ENCODE measurements at places on chromosomes 16 and 17. TPM values are rescaled to one million over a fixed set of nuclear protein-coding genes. Genes with fewer than 3 reads are reported as not detected.

DNA sequence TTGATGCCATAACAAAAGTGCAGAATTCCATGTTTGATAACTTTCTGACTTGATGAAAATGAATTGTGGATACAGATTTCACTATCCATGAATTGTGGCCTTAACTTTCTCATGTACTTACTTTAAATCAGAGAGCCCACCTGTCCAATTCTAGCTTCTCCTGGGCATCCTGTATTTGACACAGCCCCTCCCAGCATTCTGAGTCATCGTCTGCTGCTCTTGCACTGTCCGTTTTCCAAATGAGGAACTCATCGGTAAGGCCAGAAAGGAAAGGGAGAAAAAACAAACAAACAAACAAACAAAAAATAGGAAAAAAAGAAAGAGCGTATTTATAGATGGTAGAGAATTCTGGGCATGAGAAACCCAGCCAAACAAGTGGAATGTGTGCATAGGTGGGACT is 361.6 kb downstream of the WWOX start:
- peak overlapping the region; percentile 56 for H3K27ac ChIP-seq
- no peak for DNase-seq
- H3K4me3 ChIP-seq = peak overlapping the region; percentile 10
- H3K36me3 ChIP-seq = peaks cover 4% of the 10 kb centered on the region
- peaks cover 19% of the 10 kb centered on the region for H3K27me3 ChIP-seq

DNA sequence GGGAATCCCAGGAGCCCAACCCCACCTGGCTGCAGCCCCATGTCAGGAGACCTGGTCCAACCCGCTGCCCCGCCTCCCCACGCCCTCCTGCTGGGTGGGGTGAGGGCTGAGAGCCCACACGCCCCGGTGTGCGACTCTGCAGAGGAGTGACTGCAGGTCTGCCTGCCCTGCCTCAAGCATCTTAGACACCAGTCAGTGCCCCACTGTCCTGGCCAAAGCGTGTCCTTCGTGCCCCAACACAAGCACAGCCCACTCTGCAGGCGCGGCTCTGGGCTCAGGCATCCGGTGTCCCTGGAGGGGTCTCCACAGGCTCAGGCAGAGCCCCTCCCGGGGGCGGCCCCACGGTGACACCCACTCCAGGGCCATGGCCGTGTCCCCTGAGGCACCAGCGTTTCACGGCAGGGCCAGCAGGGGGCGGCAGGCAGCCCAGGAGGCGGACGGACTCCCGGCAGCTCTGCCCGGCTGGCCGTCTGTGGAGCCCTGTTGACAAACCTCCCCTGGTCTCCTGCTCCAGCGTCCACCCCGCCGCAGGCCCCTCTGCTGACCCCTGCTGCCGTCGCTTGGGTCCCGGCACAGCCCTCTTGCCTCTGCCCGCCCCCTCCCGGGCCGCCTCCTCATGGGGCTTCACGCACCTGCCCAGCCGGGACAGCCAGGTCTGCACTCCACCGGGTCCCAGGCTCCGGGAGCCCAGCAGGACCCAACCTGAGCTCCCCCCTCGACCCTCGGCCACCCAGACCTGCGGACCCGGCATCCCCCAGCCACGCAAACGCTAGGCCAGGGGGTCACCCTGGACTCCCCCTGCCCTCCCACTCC is 8.6 kb upstream of the UBE2I start:
- H3K4me3 ChIP-seq = no peak overlapping the region
- H3K4me1 ChIP-seq = peaks cover 10% of the 10 kb centered on the region
- DNase-seq = no peak
- H3K27ac ChIP-seq = no peak overlapping the region
- no peaks in the 10 kb centered on the region for H3K36me3 ChIP-seq

- peak; percentile 34 for DNase-seq
- H3K27me3 ChIP-seq = no peaks in the 10 kb centered on the region
- no peak overlapping the region for H3K27ac ChIP-seq
- peaks cover 8% of the 10 kb centered on the region for H3K4me1 ChIP-seq
- no peak overlapping the region for H3K4me3 ChIP-seq
Observed at GRCh38 chr16:57544124-57544653, 1.7 kb downstream of the ADGRG5 start.

The CCL14 gene
- total RNA-seq = not detected

Data from type B pancreatic cell (in vitro differentiated cells).